ENCODE measurements at places on chromosomes 2 and 18.
A peak's percentile ranks its signal among the peaks of the same experiment; 100 is the strongest.

DNA sequence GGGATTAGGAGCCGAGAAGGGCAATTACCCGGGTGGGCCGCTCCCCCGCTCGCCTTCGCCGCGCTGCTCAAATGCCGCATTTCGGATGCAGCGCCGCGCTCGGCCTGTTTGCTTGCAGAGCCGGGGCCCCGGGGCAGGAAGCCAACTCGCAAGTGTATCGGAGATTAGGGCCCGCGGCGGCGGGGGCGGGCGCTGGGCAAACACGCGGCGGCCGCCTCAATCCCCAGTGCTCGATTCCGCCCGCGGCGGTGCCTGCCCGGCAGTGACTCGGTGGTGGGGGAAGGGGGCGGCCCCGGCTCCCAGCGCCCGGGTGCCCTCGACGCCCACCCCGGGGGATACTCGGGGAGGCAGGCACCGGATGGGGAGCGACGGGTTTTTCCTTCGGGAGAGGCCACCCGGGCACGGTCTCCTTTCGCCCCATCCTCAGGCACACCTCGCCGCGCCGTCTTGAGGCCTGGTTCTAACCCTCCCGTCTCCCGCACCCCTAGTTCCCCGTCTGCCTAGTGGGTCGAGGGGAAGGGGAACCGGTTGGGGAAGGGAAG, 26.6 kb upstream of the NOTO start:
- DNase-seq = peak; percentile 68

DNA sequence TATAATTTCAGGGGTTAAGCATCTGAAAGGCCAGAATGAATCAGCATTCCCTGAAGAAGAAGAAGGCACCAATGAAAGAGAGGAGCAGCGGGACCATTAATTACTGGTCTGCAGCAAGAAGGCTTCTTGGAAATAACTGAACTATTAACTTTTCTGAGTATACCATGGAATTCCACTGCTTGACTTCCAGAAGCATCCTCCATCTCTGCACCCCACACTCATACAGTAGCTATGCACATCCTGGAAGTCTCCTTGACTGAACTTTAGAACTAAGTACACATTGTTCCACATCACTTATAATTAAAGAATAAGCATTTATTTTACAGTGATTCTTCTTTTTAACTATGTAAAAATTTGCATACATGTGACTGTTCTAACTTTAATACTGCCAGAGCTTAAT, 131.5 kb downstream of the PPP1R1C start:
- no peak for DNase-seq

GRCh38 chr2:173963323-173963816, 1.8 kb downstream of the SP3 start:
- DNase-seq = peak; percentile 60

- DNase-seq = no peak
These were observed 7.8 kb upstream of the TRABD2A start for GRCh38 chr2:84888401-84889276.

GRCh38 chr2:74001121-74001520, 16.4 kb downstream of the TET3 start:
- DNase-seq = no peak

GRCh38 chr18:8834881-8835280, 129.5 kb downstream of the MTCL1 start:
- no peak for DNase-seq

DNA sequence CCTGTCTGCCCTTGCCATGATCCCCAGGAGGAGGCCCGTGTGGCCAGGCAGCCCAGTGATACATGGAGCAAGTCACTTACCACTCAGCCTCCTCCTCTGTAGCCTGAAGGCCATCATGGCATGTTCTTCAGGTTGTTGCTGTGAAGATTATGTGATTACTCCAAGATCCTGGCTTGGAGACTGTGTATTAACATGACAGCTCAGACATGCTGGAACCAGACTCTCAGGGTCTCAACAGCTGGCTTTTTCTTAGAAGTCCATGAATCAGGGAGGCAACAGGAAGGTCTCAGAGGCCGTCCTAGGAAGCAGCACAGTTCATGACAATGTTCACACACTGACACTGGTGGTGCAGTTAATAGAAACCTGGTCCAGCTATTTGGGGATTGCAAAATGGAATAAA, 158.6 kb upstream of the TWIST2 start:
- no peak for DNase-seq

- DNase-seq = peak; percentile 25
These were observed 116.6 kb downstream of the HDAC4 start for GRCh38 chr2:239283961-239284795.

DNA sequence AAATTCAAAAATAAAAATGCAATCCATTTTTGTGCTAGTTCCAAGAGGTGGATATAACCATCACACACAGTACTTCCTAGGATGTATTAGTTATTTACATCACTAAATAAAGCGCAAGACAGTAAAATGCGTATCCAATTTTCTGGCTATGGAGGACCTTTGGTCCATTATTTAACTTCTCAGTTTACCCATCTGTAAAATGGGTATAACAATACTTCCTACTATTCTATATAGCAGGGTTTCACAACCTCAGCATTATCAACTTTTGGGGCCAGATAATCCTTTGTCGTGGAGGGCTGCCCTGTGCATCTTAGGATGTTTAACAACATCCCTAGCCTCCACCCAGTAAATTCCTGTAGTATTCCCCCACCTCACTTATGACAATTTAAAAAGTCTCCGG, 275.1 kb upstream of the PKDCC start:
- no peak for DNase-seq

DNA sequence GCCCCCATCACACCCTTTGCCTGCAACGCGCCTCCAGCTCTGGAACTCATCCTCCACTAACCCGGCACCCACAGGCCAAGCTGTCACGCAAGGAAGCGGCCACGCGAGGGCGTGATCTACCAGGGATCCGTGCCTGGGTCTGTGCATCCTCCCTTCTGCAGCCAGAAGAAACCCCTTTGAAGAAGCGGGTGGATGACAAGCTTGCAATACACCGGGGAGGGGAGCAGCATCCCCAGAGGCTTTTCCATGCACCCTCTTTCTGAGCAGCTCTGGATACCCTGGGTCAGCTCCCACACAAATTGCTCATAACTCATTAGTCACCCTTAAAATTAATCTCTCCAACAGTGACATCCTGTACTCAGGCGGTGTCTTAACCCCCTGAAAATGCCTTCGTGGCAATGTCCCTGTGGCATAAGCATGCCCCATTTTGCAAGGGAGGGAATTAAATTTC, 47.6 kb downstream of the PDCL3 start:
- DNase-seq = peak; percentile 92

DNA sequence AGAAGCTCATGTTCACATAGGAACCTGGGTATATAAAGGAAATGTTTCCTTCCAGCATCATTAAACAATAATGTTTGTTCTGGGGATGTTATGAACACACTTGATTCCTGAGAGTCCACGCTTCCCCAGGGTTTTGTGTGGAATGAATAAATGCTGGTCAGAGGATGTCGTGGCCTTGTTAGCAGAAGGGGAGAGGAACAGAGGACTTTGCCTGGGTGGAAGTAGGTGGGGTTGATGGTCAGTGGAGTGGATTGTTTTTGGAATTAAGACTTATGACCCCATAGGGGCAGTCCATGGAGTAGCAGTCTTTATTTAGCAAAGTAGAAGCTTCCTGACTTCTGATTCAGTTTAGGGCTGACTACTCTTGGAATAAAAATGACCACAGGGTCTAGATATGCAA, 139.6 kb downstream of the MYO1B start:
- DNase-seq = no peak

DNA sequence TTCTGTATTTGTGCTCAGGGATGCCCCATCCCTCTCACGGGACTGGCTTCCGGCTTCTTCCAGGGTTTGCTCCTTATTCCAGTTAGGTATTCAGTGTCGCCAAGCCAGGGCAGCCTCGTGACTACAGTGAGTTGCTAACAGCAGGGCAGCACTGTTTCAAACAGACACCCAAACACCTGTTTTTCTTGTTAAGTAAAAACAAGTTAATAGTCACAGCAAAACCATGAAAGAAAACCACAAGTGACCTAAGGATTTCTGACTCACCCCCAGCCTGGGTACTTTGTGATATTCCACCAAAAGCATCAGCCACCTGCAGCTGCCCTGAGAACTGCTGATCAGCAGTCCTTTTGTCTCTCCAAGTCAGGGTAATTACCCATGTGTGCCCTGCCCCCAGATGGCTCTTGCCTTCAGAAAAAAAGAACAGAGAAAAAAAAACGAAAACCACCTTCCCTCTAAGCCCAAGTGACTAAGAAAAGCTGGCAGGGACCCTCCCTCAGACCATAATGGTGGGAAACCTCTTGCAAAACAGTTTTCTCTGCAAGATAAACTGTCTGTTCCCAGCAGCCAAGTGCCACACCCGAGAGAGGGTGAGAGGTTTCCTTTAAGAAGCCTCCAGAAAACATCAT, 178.2 kb downstream of the ANAPC1 start:
- no peak for DNase-seq

DNA sequence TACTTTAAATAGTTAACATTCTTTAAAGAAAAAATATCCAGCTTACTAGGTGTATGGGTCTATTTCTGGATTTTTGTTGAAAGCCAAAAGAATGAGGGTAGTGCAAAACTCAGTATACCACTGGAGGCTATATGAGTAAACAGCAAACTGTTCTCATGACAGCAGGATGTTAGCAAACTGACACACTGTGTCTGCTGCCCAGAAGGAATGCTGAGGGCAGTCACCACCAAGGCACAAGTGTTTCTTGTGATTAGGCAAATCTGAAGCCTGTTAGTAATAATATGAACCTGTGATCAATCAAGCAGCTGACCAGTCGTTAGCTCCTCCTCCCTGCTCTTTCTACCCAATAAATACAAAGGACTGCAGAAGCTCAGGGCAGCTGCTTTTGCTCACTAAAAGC, 50.5 kb upstream of the SULT1C3 start:
- DNase-seq = no peak

DNA sequence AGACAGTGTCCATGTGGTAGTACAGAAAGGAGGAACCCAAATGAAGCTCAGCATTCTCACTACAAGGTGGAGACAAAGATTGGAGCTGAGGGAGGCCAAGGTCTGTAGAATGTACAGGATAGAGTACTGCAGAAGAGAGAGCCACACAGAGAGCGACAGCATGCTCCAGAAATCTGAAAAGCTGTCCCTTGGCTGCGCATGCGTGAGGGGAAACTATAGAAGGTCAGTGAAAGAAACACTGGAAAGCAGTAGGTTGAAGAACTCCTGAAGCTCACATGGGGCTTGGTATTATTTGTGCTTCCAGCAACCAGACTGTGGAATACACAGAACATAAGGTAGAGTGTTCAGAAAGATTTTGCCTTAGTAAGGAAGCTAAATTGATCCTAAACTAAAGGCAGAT, 142.5 kb downstream of the TXNL1 start:
- no peak for DNase-seq

- DNase-seq = no peak
These were observed 16.7 kb downstream of the LHCGR start for GRCh38 chr2:48738806-48739205.

- DNase-seq = no peak
These were observed 1.5 kb upstream of the UGP2 start for GRCh38 chr2:63840081-63840784.

GRCh38 chr18:36467614-36468013, 170.1 kb downstream of the FHOD3 start:
- DNase-seq = no peak

GRCh38 chr2:182767578-182767977, 51.5 kb downstream of the DNAJC10 start:
- no peak for DNase-seq

DNA sequence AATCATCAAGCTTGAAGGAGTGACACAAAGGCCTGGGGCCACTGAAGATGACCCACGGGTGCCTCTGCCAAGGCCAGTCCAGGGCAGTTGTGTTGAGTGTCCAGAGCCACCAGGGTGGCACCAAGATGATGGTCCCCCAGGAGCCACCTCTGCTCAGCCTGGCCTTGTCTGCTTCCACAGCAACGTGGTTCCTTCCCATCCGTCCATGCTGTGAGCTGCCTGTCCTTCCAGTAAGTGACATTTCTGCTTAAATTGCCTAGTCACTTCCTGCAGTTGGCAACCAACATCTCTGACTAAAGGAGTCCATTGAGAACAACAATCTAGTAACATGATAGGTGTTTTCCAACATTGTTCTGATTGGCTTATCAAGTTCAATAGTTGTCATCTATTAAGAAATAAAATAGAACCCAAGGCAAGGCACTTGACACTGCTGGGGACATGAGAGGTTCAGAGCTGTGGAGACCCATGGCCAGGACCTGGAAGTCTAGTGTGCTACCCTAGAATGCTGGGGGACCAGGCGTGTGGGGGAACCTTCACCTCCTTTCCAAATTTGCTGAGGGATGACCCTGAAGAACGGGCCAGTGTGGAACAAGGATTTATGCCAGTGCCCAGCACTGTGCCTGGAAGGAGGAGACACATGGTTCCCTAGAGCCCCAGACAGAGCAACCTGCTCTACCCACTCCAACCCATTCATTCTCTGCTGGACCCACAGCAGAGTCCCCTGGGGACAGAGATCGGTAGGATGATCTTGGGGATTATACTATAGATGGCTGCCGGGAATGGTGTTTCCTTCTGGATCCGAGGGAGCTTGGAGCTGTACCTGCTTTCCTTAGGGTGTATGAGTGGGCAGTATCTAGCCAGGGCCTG, 98.9 kb upstream of the EPC2 start:
- DNase-seq = no peak

- DNase-seq = no peak
These were observed 56.3 kb downstream of the FMNL2 start for GRCh38 chr2:152391318-152391717.

DNA sequence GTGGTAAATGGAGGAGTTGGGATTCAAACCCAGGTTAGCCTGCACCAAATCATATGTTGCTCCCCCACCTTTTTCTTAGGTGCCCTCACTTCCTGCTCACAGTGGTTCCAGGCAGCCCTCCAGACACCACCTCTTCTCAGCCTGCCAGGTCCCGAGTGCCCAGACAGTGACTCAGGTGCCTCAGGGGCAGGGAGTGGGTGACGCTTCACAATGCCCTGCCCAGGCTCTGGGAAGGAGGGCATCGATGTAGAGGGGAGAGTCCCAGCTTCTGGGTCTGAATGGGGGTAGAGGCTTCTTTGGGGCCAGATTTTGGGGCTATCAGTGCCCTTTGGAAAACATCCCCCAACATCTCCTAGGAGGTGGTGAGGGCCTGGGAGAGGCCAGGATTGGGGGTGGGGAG, 5.2 kb upstream of the DNAJB2 start:
- no peak for DNase-seq

GRCh38 chr2:45382744-45383143, 228.3 kb downstream of the SRBD1 start:
- DNase-seq = no peak

- no peak for DNase-seq
These were observed 64.9 kb upstream of the ZSWIM2 start for GRCh38 chr2:186913870-186914269.

DNA sequence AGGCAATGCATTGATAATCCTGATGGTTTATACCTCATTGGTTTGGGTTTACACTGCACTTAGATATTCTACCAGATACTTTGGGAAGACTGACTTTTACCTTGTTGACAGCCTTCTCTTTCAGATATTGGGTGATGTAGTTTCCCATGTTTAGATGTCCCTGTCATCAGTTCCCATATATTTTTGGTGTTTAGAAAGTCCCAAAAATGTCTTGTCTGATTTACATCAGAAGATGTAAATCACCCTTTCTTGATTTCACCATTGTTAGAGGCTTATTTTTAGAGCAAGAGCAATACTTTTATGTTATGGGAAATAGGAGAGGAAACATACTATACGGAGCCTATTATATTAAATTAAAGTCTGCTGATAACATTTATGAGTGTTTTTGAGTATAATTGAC, 14.4 kb upstream of the CCDC102B start:
- no peak for DNase-seq
